Activated T-cell treated with anti-CD3 and anti-CD28 coated beads, Interleukin-2, amount 50 U/mL, for 72 hours (primary cell): ENCODE measurements at places on chromosomes 2 and 18.
A peak's percentile ranks its signal among the peaks of the same experiment; 100 is the strongest.

DNA sequence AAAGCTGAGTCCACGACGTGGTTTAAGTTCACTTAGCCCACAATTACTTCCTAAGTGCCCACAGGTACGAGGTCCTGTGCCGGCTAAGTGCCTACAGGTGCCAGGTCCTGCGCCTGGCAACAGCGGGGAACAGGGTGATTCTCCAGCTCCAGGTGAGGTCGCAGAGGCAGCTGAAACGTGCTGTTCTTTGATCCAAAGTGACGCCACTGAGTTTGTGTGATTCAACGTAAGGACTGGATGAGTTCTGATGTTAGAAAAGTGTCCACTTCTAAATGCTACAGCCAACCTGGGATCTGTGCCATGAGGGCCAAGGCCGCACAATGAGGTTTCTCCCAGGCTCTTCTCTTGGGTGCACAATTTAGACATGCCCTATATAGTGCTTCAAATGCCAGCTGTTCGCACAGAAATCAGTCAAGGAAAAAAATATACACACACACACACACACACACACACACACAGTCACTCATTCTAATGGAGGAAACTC lies 57.5 kb downstream of the NDUFA10 start:
- DNase-seq = no peak

DNA sequence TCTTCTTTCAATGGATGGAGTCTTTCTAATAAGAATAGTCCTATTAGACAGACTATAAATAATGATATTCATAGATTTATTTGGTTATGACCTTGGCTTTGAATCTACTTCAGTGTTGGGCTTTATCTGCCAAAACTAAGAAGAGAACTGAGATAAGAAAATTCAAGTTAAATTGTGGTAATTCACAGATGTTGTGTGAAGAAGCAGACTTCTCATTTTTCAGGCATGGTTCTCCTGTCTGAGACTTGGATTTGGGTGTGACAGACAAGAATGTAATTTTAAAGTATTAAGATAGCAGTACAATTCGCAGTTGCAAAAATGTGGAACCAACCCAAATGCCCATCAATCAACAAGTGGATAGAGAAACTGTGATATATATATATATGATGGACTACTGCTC lies 124.7 kb downstream of the QPCT start:
- no peak for DNase-seq

DNA sequence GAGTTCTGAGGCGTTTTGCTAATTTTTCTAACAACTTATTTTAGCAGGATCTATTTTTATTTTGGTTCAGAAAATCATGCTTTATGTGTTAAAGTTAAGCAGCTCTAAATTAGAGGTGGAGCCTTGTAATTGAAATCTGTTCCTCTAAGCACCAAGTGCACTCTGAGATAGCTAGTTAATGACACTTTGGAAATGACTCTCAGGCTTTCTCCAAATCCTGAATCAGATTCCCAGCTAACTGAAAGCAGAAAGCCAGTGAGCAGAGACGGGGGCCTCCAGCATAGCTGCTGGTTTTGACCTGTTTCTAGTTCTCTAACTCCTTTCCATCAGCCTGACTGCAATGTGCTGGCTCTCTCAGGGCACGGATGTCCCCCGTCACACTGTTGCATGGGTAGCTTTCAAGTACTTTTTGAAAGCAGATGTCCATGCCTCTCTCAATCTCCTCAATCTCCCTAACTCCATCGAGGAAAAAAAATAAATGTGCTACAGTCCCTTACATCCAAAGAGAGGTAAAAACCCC lies 326.5 kb downstream of the SATB2 start:
- DNase-seq = no peak

- no peak for DNase-seq
Observed at GRCh38 chr2:182682210-182682609, 33.8 kb upstream of the DNAJC10 start.

DNA sequence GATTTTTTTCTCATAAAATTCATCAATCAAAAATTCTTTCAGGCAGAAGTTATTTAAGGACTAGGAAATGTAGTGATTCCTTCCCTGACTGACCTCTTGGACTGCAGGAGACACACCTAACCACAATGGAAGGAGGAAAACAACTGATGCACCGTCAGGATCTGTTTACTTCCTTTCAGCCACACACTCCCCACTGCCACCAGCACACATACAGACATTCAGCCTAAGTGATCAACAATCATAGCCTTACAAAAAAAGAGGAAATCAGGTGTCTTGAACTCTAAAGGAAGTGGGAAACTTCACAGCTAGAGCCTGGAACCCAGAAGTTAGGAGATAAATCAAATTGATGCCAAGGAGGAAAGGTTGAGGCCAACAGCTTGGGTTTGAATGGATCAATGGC lies 213.5 kb upstream of the ACVR2A start:
- DNase-seq = no peak

DNA sequence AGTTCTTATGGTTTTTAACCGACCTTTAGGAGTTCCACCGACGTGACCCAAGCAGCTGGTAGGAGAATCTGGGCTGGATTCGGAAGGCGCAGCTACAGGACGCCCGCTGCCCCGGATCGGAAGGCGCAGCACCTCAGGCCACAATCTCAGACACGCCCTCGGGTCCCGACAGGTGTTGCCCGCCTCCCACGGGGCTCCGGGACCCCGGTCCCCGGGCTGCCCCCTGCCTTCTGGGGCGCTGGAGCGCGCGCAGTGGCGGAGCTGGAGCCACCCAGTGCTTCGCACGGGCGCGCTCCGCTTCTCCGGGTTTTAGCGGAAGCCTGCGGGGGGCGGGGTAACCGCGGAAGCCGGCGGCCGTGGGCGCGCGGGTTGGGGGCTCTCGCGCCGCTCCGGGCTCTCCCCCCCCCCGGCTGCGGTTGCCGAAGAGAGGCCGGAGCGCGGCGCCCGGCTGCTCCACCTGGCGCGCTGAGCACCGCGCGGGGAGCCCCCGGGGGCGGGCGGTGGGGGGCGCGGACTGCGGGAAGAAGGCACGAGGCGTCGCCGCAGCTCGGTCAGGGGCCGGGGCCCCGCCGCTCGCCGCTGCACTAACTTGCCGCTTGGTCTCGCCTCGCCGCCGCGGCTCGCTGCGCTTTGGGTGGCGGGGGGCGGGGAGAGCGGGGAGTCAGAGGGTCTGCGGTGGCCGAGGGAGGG lies 718.8 kb downstream of the DPP10 start:
- no peak for DNase-seq

GRCh38 chr2:27042159-27042661 lies 9.3 kb upstream of the AGBL5 start:
- no peak for DNase-seq

- peak; percentile 1 for DNase-seq
Observed at GRCh38 chr2:5479265-5479928, 212.8 kb upstream of the SOX11 start.
